ENCODE measurements at places on chromosomes 2 and 18.

GRCh38 chr2:31347750-31348149 lies 66.8 kb downstream of the XDH start:
- DNase-seq = no peak

DNA sequence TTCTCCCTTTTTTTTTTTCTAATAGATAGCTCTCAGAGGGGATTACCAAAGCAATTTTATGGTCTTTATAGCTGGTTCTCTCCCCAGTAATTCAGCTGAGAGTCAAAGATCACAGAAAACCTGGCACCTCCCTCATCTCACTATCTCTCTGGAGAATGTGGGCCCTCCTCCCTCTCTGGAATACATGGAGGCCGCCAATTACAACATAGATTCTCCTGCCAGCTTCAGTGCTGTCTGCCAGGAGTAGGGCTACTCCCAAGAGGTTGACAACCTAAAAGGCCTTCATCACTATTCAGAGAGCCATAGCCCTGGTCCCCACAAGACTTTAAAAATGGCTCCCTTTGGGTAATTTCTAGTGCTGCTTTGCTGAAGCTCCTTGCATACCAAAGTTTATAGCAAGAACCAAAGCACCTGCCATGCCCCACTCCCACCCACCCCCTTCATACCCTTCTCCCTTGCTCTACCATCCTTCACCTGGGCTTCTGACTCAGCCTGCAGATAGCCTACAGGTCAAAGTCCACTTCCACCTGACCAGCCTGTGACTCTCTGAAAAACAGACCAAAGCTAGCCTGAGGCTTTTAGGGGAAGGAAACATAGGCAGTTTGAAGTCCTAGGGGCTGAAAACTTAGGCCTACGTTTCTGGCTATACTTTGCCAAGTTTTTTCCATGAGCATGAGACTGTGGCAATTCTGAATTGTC lies 472.3 kb downstream of the TNS1 start:
- no peak for DNase-seq

DNA sequence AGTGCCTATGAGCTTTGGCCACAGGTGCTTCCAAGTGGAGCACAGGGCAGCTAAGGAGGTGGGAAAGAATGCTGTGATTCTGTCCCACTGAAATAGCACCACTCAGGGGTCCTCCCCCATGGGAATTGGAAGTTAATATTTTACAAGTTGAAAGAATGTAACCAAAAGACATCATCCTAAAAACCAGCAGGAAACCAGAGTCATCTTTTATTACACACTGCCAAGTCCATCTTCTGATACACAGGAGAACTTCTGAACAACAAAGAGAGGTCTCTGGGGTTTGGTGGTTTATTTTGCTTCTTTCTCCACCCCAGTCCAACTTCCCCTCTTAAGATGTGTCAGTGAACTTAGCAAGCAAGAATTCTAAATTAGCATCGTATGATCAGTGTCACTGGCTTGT lies 47.7 kb downstream of the COLEC12 start:
- DNase-seq = no peak

DNA sequence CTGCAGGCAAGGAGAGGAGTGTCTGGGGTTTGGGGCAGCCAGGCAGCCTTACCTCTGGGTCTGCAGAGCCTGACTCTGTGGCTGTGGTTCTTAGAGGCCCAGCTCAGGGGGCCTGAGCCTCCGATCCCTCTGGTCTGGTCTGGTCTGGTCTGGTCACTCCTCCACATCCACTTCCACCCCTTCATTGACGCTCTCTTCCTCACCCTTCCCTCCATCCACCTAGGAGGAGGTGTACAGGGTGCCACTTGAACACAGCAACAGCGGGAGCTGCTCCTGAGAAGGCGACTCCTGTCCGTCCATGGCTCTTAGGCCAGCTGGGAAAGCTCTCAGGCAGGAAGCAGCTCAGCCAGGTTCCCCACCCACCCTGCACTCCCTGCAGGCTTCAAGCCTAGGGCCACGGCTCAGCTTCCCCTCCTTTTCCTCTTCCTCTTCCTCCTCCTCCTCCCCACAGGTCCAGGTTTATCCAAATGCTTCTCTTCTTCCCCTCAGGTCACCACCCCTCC lies 16.9 kb downstream of the GPR55 start:
- no peak for DNase-seq

DNA sequence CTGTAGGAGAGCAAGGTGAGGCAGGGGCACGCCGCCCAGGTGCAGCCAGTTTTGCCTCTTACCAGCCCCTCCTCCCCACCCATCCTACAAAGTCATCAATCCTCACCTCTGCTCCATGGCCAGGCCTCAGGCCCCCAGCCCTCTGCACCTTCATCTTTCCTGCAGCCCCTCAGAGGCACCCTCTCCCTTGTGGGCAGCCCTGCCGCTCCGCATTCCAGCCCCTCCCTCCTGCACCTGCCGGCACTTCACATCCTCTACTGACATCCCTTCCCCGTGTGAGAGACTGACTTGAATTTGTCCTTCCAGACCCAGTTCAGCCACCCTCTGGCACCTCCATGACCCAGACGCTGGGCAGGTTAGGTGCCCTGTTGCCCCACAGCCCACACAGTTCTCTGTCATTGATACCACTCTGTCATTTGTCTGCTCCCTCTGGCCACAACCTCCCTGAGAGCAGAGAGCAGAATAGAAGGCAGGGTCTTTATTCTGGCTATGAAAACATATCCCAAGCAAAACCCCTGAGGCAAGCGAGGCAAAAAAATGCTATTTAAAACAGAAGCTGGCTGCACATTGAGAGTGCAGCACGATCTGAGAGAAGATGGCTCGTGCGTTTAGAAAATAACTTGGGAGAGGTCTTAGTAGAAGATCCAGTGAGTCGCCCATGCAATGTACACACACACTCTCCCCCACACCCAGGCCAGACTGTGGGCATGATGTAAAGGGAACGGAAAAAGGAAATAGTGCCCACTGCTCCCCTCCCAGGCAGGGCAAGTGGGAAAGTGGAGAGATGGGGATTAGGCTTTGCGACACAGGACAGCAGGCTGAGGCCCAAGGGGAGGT lies 25.9 kb downstream of the SDC1 start:
- DNase-seq = no peak

DNA sequence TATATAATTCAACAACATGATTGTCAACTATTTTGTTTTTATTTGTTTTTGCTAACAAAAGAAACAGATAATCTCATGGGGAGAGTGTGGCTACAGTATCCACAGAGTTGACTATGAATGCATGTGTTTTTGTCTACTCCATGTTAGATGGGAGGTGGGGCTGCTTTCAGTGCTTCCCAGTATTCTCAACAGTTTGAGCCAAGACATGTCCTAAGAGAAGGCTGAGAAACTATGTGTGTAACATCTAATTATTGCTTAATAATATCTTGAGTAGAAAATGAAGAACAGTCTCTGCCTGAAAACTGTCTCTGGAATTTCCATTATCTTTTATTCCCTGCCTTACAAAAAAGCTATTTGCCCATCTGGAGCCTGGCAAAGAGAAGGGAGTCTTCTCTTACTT lies 178.8 kb upstream of the MMADHC start:
- no peak for DNase-seq

GRCh38 chr18:50722311-50722710 lies 97.5 kb downstream of the MRO start:
- no peak for DNase-seq

DNA sequence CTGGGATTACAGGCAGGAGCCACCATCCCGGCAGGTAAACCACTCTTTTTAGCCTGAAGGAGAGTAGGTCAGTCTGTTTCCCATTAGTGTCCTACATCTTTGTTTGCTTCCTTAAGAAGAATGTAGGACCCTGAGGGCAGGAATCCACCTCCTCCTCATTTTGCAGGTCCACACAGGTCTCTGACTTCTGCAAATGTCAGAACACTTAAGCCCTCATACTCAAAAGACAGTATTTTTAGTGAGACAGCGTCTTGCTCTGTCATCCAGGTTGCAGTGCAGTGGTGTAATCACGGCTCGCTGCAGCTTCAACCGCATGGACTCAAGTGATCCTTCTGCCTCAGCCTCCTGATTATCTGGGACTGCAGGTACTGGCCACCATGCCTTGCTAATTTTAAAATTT lies 9.3 kb downstream of the PSTPIP2 start:
- no peak for DNase-seq

DNA sequence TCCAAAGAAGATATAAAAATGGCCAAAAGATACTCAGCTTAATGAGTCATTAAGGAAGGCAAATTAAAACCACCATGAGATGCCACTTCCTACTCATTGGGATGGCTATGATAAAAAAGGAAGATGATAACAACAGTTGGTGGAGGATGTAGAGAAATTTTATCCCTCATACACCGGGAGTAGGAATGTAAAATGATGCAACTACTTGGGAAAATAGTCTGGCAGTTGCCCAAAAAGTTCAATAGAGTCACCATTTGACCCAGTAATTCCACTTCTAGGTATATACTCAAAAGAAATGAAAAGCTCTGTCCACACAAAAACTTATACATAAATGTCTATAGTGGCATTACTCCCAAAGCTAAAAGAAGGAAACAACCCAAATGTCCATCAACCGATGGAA lies 10.1 kb upstream of the SULT1C2 start:
- DNase-seq = no peak

DNA sequence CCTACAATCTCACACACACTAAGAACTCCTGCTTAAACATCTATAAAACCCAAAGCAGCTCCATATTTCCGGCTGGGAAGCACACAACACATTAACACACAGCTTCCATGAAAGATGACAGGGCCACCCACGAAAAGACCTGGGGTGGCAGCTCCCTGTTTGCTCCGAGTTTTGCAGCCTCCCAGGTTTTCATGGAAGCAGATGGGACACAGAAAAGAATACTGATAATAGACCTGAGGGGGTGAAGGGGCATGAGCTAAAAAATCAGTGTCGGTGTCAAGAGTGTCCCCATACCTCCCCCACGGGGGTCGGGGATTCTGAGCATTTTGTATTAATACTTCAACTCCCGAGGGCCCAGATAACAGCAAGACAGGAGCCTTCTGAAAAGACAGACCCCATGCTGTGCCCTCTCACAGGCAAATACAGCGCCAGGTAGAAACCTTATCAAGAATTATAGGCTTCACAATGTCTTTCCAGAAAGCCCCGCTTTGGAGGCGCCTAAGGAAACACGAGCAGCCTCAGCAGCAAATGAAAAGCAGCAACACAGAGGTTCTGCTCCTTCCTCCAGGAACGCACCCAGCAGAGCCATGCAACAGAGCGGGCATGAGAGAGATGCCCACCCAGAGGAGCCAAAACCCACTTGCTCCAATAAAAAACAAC lies 50.5 kb downstream of the ZNF516 start:
- no peak for DNase-seq

Measured in stimulated activated CD4-positive, alpha-beta T cell treated with anti-CD3 and anti-CD28 coated beads, Interleukin-15, amount 100 ng/mL, for 48 hours (primary cell).